Neural crest cell (in vitro differentiated cells): ENCODE measurements at places on chromosomes 13 and 19. TPM values are rescaled to one million over a fixed set of nuclear protein-coding genes. Genes with fewer than 3 reads are reported as not detected.

DNA sequence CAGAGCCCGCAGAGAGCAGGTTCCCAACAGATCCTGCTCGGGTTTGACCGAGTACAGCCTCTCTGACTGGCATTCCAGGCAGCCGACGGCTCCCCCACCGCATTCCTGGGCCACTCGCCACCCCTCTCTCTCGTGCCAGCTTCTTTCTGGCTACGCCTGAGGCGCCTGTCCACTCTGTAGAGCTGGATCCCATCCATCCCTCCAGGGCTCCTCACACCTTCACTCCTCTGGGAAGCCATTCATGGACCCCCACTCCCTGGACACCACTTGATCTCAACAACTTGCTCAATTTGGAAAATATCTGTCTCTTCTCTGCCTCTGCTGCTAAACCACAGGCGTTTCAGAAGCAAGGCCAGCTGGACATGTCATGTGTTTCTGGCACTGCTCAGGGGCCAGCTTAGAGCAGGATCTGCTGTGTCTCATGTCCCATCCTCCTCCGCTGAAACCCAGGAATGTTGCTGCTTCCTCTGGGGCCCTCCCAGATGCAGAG is 30.6 kb upstream of the ATP1A3 start:
- no peak for DNase-seq
- no peak overlapping the region for H3K27ac ChIP-seq
- no peaks in the 10 kb centered on the region for H3K27me3 ChIP-seq

DNA sequence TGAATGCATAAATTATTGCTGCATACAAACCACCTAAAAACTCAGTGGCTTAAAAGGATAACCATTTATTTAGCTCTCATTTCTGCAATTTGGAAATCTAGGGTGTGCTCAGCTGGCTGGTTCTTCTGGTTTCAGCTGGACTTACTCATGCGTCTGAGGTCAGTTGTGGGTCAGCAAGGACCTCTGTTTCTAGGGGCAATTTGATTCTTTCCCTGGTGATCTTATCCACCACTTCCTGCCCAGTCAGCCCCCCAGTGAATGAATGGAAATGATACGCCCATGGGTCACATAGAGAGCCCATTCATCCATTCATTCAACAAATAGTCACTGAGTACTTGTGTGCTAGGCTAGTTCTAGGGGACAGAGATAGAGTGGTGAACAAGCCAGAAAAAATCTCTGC is 9.9 kb downstream of the FXYD5 start:
- H3K27me3 ChIP-seq: peaks cover 1% of the 10 kb centered on the region
- no peak overlapping the region for H3K4me3 ChIP-seq
- H3K36me3 ChIP-seq: peaks cover 25% of the 10 kb centered on the region
- no peak overlapping the region for H3K27ac ChIP-seq
- DNase-seq: no peak

GRCh38 chr13:20198781-20199180 is 6.0 kb upstream of the GJB2 start:
- peaks cover 39% of the 10 kb centered on the region for H3K27me3 ChIP-seq
- no peak overlapping the region for H3K27ac ChIP-seq
- no peak for DNase-seq
- H3K36me3 ChIP-seq: peaks cover 3% of the 10 kb centered on the region
- no peak overlapping the region for H3K4me3 ChIP-seq

GRCh38 chr13:25345576-25345975 is 26.2 kb upstream of the ATP8A2 start:
- no peak overlapping the region for H3K4me3 ChIP-seq
- no peak for DNase-seq
- H3K27ac ChIP-seq: no peak overlapping the region
- peaks cover 8% of the 10 kb centered on the region for H3K4me1 ChIP-seq
- no peaks in the 10 kb centered on the region for H3K36me3 ChIP-seq

- H3K27ac ChIP-seq: peak overlapping the region; percentile 67
- H3K36me3 ChIP-seq: peaks cover 2% of the 10 kb centered on the region
- H3K4me3 ChIP-seq: no peak overlapping the region
- H3K27me3 ChIP-seq: no peaks in the 10 kb centered on the region
- peaks cover 82% of the 10 kb centered on the region for H3K4me1 ChIP-seq
- DNase-seq: no peak
Measured at GRCh38 chr13:33263484-33263883, 22.1 kb downstream of the STARD13 start.

CEACAM1 gene
- not detected in 2 replicates for total RNA-seq

GRCh38 chr19:33300009-33300893 is 2.1 kb downstream of the CEBPA start:
- H3K36me3 ChIP-seq: no peaks in the 10 kb centered on the region
- no peaks in the 10 kb centered on the region for H3K4me1 ChIP-seq
- H3K27me3 ChIP-seq: peaks cover 55% of the 10 kb centered on the region
- H3K27ac ChIP-seq: no peak overlapping the region
- DNase-seq: no peak

DNA sequence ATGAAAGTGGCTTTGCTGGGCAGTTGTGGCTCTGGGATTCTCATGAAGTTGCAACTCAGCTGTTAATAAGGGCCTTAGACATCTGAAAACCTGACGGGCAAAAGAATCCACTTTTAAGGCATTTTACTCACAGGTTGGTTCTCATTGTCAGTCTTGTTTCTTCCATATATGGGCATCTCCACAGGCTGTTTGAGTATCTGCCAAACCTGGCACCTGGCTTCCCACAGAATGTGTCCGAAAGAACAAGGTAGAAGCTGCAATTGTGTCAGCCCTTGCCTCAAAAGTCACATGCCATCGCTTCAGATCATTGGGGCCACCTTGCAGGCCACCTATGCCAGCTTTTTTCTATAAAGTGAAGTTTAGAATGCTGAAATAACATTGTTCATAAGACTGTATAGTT is 102.4 kb downstream of the KCTD12 start:
- no peaks in the 10 kb centered on the region for H3K36me3 ChIP-seq
- no peak for DNase-seq
- no peaks in the 10 kb centered on the region for H3K4me1 ChIP-seq
- no peak overlapping the region for H3K27ac ChIP-seq
- H3K4me3 ChIP-seq: no peak overlapping the region
- H3K27me3 ChIP-seq: no peaks in the 10 kb centered on the region

DNA sequence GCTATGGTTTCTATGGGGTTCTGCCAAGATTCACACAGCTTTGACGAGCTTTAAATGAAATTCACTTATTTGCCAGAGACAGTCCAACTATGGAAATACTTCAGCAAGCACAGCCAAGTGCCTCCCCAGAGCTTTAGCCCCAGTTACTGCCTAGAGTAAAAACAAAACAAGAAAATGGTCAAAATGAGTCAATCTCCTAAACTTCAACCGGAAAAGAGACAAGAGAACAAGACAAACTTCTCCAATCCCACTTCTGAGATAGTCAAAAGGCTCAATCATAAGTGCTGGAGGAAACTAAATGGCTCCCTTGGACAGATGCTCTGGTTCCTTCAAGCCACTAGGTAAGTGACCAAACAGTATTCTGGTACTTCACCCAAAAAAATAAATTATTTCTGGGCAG is 65.8 kb downstream of the KATNAL1 start:
- no peak overlapping the region for H3K27ac ChIP-seq
- H3K4me3 ChIP-seq: no peak overlapping the region
- no peak for DNase-seq
- no peaks in the 10 kb centered on the region for H3K4me1 ChIP-seq
- no peaks in the 10 kb centered on the region for H3K27me3 ChIP-seq

- DNase-seq: no peak
- H3K4me1 ChIP-seq: peaks cover 13% of the 10 kb centered on the region
- H3K27me3 ChIP-seq: peaks cover 32% of the 10 kb centered on the region
- H3K27ac ChIP-seq: no peak overlapping the region
- no peak overlapping the region for H3K4me3 ChIP-seq
Measured at GRCh38 chr13:36914648-36915047, 5.4 kb downstream of the SMAD9 start.
